ENCODE measurements at places on chromosomes 1 and 21.

DNA sequence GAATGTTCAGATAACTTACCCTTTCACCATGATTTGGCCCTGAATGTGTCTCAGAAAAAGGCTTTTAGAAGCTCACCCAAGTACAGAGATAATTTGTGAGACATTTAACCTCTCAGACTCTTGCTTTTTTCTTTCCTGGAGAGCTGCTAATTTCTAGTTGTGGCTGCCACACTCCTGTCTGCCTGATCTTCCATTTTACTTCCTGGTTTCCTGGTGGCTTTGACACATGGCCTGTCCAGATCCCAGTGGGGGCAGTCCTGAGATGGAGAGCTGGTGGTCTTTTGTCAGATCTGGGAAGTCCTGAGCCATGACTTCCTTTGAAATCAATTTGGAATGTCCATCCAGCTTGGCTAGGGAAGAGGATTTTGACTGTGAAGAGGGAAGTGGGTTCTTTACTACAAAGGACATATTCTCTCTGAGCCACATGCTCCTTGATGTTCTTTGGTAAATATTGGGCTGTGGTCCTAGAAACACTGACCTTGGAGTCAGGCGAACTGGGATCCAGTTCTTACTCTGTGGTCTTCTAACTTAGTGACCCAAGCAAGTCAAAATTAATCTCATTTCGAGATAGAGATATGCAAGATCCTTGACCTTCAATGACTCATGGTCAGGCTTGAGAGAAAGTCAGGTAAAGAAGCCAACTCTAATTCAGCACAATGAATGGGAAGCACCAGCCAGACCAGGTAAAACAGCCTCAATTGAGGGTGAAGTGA is 78.0 kb upstream of the HSD17B7 start:
- no peak for DNase-seq

GRCh38 chr1:185017966-185018365 is 27.4 kb upstream of the RNF2 start:
- DNase-seq, result no peak

DNA sequence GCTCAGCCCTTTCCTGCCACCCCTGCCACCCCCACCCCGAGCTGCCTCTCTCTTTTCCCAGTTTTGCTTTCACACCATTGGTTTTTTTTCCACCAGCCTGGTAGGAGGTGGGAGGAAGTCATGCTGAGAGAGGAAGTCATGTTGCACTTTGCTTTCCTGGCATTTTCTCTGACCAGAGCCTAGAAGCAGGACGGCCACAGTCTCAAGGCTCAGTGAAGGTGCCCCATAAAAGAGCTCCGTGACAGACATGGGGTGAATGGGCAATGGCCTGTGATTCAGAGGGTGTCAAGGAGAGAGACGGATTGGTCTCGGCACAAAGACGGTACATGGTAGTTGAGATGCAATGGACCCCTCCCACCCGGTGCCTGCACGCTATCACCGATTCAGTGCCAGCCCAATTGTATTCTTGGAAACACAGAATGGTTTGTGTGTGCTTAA is 42.1 kb upstream of the DMRTB1 start:
- no peak for DNase-seq

DNA sequence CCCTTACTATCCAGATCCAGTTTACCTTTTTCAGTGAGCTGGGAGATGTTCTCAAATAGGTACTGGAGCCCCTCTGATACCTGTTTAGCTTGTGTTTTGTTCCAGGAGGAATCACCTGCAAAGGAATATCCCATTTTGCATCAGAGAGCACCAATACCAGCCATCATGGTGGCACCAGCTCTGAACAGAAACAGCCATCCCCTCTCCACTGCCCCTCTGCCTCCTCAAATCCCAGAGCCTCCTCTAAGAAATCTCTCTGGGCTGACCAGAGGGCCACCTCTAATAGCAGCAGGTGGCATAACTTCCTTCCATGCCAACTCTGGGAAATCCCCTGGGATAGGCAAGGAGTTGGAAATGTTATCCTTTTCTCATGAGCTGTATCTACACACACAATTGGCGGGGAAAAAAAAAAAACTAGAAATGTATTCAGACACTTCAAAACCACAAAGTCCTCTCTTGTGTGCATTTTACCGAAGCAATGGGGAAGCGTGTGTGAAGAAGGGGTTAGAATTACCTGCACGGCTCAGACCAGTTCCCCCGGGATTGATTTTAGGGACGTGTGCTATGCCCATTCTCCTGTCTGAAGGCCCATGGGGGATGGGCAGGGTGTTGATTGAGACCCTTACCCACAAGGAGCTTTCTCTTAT is 2.4 kb downstream of the PGLYRP4 start:
- no peak for DNase-seq

DNA sequence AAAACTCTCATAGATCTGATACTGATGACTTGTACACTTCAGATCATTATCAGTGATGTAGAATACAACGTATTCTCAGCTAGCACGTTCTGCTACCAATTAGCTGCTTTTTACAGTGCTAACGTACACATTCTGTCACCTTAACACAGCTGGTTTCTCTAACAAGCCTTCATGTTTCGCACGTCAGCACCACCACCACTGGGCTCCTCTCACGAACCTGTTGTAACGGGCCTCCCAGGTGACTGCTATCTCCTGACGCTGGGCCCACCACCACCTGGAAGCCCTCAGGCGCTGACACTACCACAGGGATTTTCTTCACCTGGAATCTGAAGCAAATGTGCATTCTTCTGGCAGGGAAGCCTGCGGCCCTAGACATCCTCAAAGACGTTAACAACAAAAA is 19.8 kb downstream of the TOMM20 start:
- no peak for DNase-seq

DNA sequence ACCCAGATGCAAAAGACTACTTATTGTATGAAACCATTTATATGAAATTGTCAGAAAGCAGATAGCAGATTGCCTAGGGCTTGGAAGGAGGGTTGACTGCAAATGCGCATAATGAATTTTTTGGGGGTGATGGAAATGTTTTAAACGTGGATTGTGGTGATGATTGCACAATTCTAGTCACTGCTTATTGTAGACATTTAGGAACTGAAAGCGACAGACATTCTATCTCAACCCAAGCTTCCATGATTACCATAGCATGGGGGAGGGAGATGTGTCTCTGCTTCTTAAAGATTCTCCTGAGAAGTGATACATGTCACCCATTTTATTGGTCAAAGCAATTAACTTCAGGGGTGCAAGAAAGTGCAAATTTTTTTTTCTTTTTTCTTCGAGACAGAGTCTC is 2.8 kb upstream of the MTF2 start:
- DNase-seq, result no peak

GRCh38 chr21:32532636-32533035 is 52.7 kb downstream of the TCP10L start:
- DNase-seq, result no peak

Data from T-cell (primary cell).